ENCODE measurements at places on chromosomes 7 and 10.

DNA sequence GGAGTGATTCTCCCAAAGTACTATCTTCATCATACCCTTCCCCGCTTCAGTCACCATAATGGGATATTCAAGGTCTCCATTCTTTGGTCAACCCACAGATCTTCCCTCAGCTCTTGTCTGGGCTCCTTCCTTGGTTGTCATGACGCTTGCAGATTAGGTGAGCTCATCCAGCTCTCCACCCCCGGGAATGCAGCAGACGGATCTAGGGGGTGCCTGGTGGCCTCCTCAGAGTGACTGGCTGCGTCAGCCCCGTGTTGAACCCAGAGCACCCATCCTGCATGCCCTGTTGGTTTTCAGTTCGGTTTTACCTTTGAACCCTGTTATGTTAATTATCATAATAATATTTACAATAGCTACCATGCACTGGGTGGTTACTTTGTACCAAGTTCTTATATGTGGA is 6.4 kb downstream of the NEURL1 start:
- DNase-seq, result no peak

GRCh38 chr10:7157091-7157490 is 253.7 kb downstream of the SFMBT2 start:
- no peak for DNase-seq

DNA sequence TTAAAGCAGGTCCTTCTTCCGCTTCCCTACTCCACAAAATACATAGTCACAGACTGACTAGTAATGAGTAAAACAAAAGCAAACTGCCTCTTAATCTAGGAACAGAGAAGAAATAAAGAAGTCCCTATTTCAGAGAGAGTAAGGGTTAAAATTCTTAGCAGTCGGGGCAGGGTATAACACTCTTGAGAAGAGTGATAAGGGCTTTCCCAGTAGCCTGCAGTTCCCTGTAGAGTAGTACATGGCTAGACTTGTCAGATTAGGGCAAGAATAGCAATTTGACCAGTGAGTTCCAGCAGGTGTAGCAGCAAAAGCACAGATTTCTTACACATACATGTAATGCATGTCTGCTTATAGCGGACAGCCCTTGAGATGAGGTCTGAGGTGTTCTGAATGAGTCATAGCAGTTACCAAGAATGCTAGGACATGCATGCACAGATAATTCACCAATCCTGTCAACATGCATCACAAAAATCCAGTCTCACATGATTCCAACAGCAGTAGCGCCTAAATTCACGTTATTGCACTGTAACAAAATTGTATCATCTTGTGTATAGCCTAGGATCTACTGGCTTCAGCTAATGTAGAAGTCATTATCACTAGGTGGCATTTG is 40.7 kb downstream of the BTRC start:
- DNase-seq, result no peak

- no peak for DNase-seq
These were observed 16.6 kb upstream of the ITIH2 start for GRCh38 chr10:7686351-7687171.

GRCh38 chr7:45028138-45028919 is 28.3 kb downstream of the CCM2 start:
- DNase-seq, result no peak

GRCh38 chr7:36790311-36790787 is 66.1 kb upstream of the AOAH start:
- no peak for DNase-seq

- no peak for DNase-seq
These were observed 166.8 kb downstream of the CCDC3 start for GRCh38 chr10:12834721-12835120.

- no peak for DNase-seq
These were observed 174.0 kb upstream of the TPK1 start for GRCh38 chr7:145009876-145010275.

DNA sequence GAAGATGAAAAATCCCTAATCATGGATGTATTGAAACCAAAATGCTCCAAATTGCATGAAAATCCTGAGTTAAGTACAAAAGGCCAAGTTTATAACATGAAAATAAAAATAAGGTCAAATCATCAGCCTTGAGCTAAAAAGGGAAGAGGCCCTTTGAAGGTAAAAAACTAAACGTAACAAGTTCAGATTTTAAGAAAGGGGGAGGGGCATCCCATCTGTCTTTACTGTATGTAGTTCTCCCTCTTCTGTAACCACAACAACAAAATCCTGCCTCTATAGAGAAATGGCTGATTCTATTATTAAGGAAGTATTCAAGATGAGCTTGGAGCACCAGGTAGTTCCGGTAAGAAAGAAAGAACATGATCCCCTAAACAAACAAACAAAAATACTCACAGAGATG is 64.7 kb downstream of the TPK1 start:
- no peak for DNase-seq

DNA sequence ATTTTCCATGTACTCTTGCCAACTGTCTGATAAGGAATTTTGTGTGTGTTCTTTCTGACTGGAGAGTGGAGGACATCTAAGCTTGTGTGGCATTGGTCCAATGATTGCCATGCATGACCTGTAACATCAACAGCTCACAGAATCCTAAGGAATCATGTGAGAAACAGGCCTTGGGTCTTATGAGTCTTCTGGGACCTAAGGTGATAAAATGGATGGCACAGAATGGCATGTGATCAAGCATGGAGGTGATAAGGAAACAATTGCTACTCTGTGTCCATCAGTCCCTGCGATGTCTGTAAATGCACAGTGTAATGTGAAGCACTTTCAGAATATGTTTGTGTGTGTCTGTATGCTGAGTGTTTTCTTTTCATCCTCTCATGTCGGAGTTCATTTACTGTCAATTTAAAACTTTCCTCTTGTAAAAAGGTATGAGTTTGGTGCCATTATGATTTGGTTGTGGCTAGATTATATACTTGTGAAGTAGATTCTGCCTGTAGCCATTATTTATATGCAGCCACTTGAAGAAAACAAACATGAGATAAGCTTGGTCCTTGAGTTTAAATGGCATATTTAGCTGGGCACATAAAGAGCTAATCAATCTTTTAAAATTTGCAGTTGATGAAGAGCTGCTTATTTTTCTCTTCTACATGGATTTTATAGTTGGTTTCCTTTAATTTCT is 127.5 kb downstream of the VPS50 start:
- no peak for DNase-seq

- DNase-seq, result no peak
These were observed 802.5 kb downstream of the GRM8 start for GRCh38 chr7:126450269-126450671.

GRCh38 chr7:39091774-39092173 is 114.1 kb downstream of the POU6F2 start:
- no peak for DNase-seq

DNA sequence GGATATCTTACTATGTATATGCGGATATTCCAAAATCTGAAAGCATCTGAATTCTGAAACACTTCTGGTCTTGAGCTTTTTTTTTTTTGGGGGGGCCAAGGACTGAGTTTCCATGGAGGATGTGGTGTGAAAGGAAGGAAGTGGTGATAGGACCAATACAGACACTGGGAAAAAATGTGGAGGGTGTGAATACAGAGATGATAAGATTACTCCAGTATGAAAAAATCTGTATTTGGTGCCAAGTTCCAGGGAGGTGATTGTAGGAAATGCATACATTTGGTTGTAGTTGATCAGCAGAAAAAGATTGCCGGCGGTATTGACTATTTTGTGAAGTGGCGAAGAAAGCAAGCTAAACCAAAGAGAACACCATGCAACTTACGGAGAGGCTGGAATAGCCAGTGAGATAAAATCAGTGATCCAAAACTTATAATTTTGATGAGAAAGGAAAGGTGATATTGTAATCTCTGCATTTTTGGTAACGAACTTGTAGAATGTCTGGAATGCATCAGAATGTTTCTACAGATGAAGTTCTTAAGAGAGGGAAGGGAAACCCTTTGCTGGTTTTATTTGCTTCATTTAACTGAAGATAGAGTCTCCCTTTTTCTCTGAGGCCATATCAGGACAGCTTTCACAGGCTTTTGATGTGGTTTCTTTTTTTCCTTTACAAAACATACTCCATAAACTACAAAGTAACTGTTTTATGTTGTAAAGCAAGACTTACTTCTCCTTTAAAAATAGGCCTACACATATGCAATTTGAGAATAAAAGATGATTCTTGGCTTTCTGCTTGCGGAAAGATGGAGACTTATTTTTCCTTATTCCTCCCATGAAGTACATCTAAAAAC is 6.0 kb downstream of the WDR37 start:
- no peak for DNase-seq

- DNase-seq, result no peak
These were observed 5.3 kb downstream of the ZNF273 start for GRCh38 chr7:64908358-64908757.

- no peak for DNase-seq
These were observed 594.9 kb downstream of the INHBA start for GRCh38 chr7:41107938-41108448.

Measured in CD4-positive, alpha-beta T cell treated with Interleukin-1 beta for 1 hour (primary cell).